ENCODE measurements at places on chromosomes 3 and 15.

- no peak for DNase-seq
Observed at GRCh38 chr15:75454471-75455378, 3.2 kb upstream of the SIN3A start.

GRCh38 chr3:43894176-43895049, 203.7 kb downstream of the ABHD5 start:
- no peak for DNase-seq

- no peak for DNase-seq
Observed at GRCh38 chr15:51004103-51004551, 90.6 kb downstream of the TNFAIP8L3 start.

GRCh38 chr15:92833106-92833433, 67.1 kb upstream of the CHD2 start:
- DNase-seq, result no peak

DNA sequence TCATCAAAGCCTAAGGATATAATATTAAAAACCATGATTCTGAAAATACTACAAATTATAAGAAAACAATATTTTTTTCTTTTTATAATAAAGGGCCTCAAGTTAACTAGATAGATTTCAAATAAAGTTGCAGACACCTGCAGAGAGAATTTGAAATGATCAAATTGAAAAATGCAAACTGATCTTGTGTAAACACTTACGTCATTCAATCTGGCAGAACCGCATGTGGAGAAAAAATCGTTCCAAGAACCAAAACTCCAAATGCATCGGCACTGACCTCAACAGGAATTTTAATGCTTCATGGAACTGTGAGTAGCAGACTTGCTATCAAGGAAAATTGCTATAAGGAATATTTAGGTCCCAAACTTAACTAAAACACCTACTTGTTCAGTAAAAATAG, 17.2 kb downstream of the CPA3 start:
- DNase-seq, result no peak

GRCh38 chr15:89971592-89971997, 29.5 kb upstream of the ZNF710 start:
- no peak for DNase-seq

GRCh38 chr15:101808201-101808600, 3.8 kb upstream of the OR4F15 start:
- DNase-seq, result no peak

- DNase-seq, result no peak
Observed at GRCh38 chr3:184355261-184356040, 6.0 kb downstream of the CLCN2 start.

GRCh38 chr3:95705786-95706418, 1108.5 kb upstream of the EPHA6 start:
- no peak for DNase-seq

DNA sequence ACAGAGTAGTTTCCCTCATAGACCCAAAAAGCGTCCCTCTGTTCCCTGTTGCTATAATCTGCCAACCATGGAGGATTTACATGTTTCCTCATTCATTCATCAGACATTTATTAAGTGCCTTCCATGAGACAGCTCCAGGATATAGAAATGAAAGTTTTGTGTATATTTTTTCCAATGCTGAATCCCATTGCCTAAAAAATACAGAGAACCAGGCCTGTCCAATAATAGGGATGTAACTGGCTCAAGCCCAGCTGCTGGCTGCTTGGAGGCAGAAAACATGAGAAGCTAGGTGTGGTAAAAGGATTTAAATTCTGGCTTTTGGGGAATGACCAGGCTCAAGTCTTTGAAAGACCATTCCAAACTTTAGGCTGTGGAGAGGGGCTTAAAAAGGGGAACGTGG, 41.5 kb downstream of the RARB start:
- no peak for DNase-seq

GRCh38 chr3:176514297-176514696, 683.0 kb downstream of the TBL1XR1 start:
- DNase-seq, result no peak

GRCh38 chr3:183527428-183528379, 27.8 kb downstream of the KLHL6 start:
- no peak for DNase-seq

DNA sequence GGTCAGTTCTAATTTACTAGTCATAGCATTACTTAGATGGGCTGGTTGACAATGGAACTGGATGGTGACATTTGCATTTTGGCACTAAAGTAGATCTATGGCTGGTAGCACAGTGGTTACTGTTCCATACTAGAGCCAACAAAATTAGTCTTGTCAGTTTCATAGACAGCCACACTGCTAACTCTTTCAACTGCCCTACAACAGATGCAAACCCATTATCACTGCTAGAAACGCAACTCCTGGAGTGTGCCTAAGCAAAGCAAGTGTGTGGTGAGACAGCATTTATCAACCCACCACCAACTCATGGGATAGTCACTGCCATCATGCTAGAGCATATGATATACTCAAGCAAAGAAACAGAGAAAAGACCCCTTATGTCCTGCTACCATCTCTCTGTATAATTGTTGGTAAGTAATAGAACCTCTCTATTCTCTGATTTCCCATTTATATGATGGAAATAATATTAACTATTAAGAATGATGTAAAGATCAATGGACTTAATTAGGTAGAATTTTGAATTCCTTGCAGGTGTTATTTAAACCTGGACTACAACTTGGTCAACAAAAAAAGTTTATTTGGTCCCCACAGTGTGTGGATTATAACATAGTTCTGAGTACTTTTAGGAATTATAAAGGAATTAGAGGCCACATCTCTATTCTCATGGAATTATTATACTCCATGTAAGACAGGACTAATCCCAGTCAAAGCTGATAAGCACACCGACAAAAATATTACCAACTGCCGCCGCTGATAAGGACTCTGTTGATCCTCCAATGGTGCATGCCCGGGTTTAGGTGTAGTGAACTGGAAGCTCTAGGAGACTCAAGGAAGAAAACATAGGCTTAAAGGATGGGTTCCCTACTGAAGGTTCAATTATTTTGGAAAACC, 19.9 kb upstream of the ABHD5 start:
- no peak for DNase-seq

GRCh38 chr15:39172380-39173281, 408.2 kb upstream of the THBS1 start:
- DNase-seq, result no peak

- no peak for DNase-seq
Observed at GRCh38 chr3:111859974-111860859, 1.2 kb downstream of the PHLDB2 start.

DNA sequence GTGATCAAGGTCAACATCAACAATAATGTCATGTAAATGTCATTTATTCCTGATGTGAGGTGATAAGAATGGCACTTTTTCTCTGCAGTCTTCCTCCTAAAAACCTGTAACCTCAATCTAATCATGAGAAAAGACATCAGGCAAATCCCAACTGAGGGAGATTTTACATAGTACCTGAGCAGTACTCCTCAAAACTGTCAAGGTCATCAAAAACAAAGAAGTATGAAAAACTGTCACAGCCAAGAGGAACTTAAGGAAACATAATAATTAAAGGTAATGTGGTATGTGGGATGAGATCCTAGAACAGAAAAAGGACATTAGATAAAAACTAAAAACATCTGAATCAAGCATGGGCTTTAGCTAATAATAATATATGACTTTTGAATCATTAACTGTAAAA, 140.9 kb upstream of the GRM7 start:
- DNase-seq, result no peak

GRCh38 chr3:74393426-74393825, 221.0 kb downstream of the CNTN3 start:
- DNase-seq, result no peak

- no peak for DNase-seq
Observed at GRCh38 chr3:184284696-184285095, 8.9 kb downstream of the ECE2 start.

DNA sequence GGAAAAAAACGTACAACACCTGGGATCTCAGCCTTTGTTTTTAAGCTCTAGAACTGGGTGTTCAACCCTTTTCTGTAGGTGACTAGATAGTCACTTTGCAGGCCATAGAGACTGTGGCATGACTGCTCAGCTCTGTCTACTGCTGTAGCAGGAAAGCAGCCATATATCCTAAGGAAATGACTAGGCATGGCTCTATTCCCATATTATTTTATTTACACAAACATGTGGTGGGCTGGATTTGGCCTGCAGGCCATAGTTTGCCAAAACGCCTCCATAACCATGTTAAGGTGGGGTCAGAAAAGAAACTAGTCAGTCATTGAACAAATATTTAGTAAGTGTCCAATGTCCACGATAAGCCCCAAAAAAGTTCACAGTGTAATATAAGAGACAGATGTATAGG, 452.5 kb downstream of the MCTP2 start:
- no peak for DNase-seq

DNA sequence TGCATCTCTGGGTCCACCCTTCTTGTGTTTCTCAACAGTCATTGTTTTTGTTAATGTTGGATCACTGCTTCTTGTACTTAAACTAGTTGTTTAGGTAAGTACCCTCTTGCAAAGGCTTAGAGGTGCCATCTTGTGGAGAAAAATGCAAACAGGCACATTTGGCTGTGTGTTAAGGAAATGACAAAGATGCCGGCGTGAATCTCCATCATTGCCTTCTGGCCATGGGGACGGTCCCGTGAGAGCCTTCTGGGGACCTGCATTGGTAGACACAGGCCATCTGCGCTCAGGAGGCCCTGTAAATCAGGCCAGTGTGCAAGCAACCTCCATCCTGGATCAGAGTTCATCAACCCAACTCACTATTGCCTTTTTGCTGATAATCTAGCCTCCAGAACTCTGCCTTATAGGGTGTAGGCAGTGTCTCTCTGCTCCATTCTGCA, 158.6 kb upstream of the NR2E3 start:
- no peak for DNase-seq

DNA sequence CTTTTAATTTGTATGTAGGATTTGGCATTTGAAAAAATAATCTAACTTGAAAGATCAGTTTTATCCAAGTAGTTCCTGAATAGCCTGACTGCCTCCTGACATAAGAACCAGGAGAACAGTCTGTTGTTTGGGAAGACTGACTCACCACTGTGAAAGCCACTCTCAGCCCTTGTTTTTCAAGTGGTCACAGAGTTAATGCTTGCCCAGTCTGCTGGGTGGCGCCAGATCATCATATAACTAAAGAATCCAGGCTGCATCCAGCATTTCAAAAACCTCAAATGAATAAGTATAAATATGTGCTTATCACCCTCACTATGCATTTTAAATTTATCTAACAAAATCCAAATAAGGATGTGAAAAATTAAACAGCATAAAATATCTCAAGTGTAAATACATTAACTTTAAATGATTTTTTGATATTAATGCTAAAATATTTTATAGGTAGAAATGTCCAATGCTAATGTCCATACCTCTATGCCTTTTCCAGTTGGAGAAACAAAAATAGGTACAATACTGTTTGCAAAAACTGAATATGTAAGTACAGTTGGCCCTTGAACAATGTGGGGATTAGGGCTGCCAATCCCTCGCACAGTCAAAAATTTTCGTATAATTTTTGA, 26.9 kb upstream of the ZBBX start:
- no peak for DNase-seq

DNA sequence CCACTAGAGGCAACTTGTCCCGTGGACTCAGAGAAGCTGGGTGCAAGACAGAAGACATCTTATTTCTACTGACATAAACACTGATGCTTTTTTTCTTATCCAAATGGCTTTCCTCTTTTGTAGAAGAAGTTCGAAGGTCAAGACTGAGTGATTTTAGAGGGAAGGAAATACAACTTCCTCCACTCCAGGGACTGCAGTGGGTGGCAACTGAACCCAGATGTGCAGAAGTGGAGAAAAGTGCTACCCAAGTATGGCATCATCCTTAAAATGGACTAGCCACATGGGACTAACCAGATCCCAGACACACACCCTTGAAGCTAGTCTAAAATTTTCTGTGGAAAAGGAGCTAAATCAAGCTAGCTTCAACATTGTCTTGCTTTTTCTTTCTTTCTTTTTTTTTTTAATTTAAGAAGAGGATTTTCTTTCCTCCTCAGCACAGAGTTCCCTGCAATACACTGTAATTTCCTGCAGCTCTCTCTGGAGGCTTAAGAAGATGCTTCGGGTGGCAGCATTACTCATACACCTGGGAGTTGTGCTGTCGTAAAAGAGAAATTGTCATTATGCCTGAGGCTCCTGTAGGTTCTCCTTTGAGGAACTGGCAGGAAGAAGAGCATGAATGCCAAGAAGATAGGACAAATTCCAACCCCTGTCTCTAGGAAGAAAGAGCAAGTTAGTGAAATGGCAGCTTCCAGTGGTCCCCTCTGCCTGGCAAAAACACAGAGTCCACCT, 3.8 kb upstream of the FRMD4B start:
- DNase-seq, result no peak

- DNase-seq, result no peak
Observed at GRCh38 chr3:54312156-54312899, 190.0 kb downstream of the CACNA2D3 start.

DNA sequence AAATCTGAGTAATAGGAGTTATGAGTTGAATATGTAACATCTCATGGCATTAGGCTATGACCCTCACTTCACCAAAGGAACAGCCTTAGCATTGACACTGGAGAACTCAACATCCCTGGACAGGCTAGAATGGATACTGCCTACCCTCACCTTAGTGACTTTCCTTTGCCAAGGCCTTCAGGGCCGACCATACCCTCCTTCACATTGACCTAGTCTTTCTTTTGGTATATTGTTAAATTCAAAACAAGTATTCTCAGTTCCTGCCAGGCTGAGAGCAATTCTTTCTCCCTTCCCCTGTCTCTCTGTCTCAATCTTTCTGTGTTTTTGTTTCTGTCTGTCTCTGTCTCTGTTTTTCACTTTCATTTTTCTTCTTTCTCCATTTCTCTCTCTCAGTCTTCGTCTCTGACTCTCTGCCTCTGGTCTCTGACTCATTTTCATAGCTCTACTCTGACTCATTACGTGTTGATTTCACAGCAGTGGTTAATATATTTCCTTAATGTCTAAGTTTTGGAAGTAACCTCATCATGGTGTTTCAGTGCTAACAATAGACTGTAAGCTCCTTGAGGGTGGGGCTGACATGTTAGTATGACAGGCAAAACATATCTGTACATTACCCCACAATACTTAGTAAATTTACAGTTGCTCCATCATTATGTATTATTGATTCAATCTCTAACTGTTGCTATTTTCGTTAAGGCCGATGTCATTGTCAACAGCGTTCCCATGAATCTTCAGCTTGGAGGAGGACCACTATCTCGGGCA, 32.5 kb downstream of the PARP15 start:
- DNase-seq, result no peak

DNA sequence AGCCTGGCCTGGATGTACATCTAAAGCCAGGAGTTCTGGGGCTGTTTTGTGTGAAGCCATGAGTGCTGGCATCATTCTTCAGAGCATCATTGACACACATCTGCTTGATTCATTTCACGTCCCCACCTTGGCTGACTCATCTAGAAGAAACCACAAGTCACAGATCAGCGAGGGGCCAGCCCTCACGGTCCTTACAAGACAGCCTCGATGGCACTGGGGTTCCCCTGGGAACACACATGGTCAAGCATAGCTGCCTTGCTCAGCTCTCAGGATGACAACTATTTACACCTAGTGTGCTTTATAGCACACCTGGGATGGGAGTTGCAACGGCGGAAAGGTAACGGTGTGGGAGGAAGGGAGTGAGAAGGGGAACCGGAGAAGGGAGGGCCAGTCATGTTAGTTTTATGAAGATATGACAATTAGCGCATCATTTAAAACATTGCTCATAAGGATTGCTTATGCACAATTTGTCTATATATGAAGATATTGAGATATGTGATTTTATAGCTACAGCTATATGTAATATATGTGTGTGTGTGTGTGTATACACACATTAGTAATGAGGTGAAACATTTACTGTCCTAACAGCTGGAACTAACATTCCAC, 227.1 kb downstream of the RPLP1 start:
- no peak for DNase-seq
